ENCODE measurements at places on chromosomes 2 and 18.

DNA sequence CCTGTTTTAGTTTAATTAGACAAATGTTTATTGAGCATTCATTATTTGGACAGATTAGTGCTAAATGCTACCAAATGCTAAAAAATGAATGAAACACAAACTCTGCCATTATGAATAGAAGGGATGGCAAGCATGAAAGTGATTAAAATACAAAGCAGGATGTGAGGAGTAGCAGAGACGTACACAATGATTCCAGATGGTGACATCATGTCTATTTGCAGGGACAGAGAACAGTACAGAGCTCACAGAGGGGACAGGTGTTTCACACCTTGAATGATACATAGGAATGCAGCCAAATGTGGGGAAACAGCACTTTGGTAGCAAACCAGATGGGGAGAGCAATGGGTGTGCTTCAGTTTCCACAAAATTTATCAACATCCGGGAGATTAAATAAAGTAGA is 76.3 kb downstream of the CD226 start:
- DNase-seq: no peak

- DNase-seq: no peak
These were observed 433.2 kb upstream of the RGPD4 start for GRCh38 chr2:107393516-107393915.

GRCh38 chr2:42298132-42298531 is 62.9 kb downstream of the COX7A2L start:
- no peak for DNase-seq

DNA sequence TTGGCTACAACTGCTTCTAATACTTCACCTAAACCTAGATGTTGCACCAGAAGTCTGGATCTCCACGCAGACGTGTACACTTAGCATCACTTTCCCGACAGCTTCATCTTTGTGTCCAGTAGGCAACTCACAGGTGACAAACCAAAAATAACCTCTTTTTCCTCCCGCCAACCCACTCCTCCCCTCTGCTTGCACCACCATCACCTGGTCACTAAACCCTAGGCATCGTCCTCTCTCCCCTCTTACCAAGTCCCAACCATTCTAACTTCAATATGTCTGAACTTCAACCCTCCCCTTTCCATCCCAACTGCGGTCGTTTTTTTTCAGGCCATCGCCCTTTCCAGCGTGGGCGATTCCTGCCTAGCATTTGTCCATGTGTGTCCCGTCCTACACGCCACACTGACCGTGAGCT is 413 bp upstream of the CHMP3 start:
- no peak for DNase-seq

DNA sequence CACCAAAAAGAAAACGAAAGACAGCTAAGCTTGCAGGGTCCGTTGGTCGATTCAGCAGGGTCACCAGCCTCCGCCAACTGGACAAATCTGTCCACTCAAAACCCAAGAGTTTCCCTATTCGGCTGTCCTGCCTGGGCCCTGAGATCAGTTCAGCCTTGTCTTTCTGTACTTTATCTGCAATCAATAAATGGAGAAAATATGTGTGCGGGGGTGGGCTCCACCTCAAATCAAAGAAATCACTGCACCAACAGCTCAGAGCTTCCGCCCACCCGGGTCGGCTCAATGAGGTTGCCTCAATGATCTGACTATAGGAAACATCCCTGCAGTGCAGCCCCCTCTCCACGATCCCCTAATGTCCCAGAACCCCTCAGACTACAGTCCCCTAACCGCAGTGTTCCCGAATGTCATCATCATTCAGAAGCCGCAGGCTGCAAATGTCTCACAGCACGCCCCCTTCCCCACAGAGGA is 447 bp downstream of the GGCX start:
- DNase-seq: no peak

DNA sequence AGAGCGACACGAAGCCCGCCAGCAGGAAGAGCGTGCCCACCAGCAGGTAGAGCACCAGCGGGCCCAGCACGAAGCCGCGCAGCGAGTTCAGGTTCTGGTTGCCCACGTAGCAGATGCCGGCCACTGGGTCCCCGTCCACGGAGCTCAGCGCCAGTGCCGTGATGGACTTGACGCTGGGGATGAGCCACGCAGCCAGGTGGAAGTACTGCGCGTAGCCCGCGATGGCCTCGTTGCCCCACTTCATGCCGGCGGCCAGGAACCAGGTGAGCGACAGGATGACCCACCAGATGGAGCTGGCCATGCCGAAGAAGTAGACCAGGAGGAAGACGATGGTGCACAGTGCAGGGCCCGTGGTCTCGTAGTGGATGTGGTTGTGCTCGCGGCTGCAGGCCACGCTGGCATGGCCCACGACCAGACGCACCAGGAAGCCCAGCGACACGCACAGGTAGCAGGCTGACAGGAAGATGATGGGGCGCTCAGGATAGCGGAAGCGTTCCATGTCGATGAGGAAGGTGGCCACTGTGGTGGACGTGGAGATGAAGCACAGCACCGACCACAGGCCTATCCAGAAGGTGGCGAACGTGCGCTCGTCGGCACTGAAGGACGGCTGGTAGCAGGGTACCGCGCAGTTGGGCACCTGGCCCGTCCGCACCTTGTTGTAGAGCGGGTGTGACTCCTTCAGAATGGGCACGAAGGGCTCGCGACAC is 2.1 kb downstream of the FZD5 start:
- DNase-seq: no peak

GRCh38 chr18:11849841-11850634 is 1.2 kb upstream of the CHMP1B start:
- no peak for DNase-seq

DNA sequence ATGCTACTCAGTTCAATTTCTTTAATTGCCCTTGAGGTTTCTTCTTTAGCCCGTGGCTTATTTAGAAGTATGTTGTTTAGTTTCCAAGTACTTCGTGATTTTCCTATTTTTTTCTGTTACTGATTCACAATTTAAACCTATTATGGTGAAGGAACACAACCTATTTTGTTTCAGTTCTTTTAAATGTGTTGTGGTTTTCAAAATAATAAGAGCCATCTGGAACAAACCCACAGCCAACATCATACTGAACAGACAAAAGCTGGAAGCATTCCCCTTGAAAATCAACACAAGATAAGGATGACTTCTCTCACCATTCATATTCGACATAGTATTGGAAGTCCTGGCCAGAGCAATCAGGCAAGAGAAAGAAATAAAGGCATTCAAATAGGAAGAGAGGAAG is 155.2 kb downstream of the GALNT1 start:
- no peak for DNase-seq

DNA sequence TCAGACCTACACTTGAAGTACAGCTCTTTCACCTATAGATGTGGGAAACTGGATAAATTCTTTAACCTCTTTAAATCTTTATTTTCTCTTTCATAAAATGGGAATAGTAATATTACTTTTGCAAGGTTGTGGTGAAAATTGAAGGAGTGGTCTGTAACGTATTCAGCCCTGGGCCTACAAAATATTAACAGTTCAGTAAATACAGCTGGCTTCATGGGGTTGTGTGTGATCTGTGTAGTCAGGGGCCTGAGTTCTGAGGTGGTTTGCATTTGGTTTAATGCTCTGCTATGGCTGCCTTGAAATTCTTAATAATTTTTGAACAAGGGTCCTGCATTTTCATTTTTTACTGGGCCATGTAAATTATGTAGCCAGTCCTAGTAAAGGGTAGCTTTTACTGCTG is 16.8 kb upstream of the EML6 start:
- no peak for DNase-seq

DNA sequence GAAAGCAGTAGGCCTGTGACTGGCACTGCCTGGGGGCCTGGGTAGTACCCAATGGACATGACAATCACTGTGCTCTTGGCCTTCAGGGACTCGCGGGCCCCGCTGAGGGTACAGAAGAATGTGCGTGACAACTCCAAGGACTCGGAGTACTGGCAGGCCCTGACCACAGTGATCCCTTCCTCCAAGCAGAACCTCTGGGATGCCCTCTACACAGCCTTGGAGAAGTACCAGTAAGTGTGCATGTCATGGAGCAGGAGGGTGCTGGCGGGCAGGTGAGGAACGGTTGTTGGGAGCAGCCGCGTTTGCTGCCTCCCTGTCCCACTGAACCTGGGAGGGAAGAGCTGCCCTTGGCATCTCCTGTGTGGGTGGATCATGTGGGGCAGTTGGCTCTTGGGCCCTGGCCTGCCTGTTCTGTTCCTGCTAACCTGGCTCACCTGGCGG is 23.3 kb downstream of the OTOF start:
- no peak for DNase-seq

GRCh38 chr18:24685254-24685959 is 225.0 kb downstream of the HRH4 start:
- DNase-seq: no peak

DNA sequence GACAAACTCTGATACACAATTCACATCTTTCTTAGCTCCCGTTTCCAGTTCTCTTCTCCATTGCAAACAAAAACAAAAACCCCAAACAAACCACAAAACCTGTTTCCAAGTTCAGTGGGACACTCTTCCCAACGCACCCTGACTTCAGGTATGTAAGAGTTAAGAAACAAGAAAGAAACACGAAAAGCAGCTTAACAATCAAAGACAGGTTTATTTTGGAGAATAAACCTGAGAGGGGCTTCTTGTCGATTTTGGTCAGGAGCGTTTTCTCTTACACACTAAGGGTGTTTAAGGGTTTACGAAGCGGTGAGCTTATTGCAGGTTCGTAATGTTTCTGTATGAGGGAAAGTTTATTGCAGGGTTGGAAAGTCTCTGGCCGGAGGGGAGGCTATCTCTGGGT is 905 bp upstream of the ATG16L1 start:
- DNase-seq: no peak

DNA sequence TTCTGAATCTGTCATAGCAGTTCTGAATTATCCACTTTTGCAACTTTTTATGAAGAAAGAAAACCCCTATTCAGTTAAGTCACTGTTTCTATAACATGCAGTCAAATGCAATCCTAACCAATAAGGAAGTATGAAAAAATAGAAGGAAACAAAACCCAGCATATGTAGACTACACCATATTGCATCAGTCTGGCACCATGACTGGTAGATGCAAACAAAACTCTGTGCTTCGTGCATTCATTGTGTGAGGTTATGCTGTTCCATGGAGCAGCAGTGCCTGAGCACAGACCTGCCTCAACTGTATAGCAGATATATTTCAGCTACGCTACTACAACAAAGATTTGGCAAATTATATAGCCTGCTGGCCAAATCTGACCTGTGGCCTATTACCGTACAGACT is 325.5 kb downstream of the LRP1B start:
- DNase-seq: no peak

- peak; percentile 56 for DNase-seq
These were observed 46.9 kb downstream of the DNMT3A start for GRCh38 chr2:25294573-25295462.

DNA sequence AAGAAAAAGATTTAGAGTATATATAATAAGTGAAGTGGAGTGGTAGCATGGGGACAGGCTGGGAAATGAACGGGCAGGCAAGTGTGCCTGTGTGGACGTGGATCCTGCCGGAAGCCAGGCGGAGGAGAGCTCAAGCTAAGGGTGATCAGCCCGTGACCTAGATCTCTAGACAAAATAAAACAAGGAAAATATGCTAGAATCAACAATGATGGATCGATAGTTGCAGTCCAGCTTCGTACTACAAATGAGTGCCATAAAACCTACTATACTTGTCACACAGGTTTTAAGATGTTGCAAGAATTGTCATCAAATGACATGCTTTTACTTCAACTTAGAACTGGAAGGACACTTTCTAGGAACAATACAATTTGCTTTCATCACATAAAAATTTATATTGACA is 8.5 kb downstream of the EIF2AK2 start:
- no peak for DNase-seq

DNA sequence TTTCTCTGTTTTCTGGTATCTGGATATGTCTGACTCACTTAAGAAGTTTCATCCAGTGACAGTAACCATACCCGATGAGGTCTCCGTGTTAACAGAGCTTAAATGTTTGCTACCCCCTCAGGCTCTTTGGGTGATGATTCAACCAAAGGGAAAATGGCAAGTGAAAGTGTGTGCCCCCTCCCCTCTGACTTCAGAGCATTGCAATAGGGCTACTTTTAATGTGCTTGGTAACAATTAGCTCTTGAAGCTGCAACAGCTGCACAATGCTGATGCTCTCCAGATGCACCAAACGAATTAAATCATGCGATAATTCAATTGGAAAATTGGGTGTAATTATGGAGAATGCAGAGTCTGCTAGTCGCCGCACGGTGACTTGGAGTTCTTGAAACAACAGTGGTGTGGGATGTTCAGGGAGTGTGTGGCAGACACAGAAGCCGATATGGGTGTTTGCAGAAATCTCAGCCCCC is 270.7 kb downstream of the ALK start:
- DNase-seq: no peak

- DNase-seq: no peak
These were observed 359.9 kb downstream of the ARHGAP15 start for GRCh38 chr2:143489145-143489544.

- DNase-seq: no peak
These were observed 112.2 kb upstream of the EPAS1 start for GRCh38 chr2:46184794-46185583.

DNA sequence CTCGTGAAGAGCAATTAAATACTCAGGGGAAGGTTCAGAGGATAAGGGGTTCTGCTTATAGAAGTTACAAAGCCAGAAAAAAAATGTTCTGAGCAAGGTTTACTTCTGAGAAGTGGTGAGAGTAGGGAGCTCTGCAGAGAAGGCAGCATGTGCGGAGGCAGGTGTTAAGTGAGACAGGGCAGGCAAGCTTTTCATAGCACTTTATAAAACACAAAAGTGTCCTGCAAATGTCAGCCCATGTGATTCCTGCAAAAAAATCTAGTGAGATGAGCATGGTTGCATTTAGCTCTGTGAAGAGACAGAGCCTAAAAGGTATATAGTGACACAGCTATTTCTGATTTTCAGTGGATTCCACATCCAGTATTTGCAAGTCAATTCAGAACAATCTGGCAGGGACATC is 223.8 kb upstream of the SYT4 start:
- no peak for DNase-seq

GRCh38 chr2:48471048-48471474 is 58.9 kb upstream of the STON1 start:
- peak; percentile 6 for DNase-seq

DNA sequence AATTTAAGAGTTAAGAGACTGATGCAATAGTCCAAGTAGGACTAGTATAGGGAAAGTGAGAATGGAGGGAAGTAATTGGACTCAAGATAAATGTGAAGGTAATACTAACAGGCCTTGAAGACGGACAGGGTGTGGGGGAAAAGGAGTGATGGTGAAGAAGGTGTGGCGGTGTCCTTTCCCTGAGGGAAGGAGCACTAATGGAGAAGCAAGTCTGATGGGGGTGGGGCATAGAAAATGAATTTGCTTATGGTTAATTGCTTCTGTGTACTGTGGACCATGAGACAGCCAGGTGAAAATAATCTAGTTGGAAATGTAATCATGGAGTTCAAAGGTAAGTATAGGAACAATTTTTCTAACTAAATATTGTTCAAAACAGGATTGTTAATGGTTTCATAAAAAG is 7.1 kb upstream of the TGOLN2 start:
- no peak for DNase-seq

DNA sequence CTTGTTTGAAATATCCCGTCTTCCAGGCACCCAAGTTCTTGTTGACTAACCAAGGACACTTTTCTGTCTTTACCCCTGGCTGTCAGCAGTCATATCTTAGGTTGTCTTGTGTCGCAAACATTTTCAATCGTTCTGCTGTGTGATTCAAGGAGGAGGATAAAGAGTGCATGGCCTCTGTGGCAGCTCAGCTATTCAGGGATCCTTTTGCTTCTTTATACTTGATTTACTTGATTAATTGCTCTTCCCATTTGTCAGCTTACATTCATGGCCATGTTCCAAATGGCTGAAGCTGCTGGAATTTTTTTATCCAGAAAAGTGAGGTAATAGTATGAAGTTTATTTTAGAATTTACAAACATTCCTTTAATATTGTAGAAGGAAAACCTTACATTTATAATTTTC is 97.3 kb upstream of the FZD5 start:
- no peak for DNase-seq

GRCh38 chr18:6200204-6200774 is 214.4 kb downstream of the L3MBTL4 start:
- no peak for DNase-seq

All from DMS79 (cell line).